ENCODE measurements at places on chromosomes 4 and X.

GRCh38 chr4:103012551-103012950, 7.0 kb downstream of the SLC9B1 start:
- no peak for DNase-seq

DNA sequence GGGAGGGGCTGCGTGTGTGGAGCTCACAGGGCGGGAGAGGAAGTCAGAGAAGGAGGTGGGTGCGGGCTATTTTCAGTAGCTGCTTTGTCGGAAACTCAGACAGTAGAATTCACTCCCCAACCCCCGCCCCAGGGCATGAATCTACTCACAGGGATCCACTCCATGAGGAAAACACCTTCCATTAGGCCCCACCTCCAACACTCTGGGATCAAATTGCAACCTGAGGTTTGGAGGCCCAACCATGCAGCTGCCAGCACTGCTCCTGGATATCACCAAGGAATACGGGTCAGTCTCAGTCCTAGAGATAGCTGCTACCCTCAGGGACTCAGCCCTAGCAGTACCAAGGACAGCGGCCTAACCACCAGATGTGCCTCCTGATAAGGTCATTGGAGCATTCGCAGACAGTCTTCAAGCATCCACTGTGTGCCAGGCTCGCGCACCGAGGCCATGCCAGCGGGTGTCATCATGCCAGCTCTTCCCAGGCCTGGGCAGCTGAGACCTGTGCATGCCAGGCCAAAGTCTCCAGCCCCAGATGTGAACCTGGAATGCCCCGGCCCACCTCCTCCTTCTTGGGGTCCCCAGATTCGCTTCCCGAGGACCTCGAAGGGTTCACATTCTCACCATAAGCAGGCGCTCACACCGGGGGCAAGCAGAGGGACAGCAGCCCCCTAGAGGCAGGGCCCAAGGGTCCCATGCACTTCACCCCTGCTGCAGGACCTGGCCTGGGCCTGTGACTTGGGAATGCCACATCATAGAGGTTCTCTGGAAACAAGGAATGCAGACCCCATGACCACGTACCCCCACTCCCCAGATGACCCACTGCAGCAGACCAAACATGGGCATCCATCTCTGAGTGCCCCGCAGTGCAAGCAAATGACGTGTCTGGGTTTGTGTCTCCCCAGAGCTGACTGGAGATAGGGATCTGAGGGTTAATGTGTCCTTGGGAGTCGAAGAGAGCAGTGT, 102.3 kb downstream of the ADRA2C start:
- no peak for DNase-seq

DNA sequence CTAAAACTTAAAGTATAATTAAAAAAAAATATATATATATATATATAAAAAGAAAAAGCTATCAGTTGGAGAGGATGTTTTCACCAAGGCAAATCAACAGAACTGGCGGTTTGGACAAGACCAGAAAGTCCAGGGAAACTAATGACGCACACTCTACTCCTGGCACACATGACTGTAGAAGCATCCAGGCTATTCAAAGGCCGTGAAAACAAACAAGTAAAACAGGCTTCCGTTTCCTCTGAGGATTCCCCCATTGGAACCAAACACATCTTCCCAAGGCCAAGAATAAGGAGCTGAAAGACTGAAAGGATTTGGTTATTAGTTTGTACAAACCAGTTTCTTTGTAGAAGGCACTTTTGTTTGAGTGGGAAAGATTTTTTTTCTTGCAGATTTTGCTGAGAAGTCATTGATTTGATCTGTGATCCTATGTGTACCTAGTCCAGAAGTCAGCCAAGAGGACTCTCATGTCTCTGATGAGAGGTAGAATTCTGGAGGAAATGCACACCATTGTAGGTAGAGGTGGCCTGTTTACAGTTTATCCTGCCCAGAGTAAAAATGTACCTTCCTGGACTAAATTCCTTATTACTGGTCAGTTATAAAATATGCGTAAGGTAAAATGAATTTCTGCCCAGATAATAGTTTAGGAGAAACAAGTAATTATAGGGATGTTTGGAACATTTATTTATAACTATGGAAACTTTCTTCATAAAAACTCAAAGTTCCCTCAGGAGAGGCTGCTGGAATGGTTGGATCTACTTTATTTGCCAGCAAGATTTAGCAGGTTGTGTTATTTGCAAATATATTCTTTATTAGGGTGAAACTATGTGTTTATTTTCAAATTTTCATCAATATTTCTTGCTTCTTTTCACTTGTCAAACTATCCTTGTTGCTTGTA, 66.5 kb downstream of the DMP1 start:
- no peak for DNase-seq

DNA sequence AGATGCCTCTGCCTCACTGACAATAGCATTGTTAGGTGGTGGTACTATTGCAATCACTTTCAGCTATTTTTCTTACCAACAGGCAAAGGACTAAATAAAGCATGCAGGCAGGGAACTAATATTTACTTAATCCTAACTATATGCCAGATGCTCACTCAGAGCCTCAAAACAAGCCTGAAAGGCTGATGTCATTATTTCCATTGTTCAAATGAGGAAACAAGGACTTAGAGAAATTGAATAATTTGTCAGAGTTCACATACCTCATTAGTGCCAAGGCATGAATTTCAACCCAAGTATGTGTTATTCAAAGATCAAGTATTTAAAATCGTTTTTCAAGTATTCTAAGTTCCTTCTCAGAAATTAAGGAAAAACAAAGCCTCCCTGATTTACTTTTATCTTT, 374.9 kb upstream of the TECRL start:
- DNase-seq = no peak

- DNase-seq = no peak
Observed at GRCh38 chr4:7108046-7108625, 40.3 kb upstream of the GRPEL1 start.

GRCh38 chr4:90137555-90137954, 10.4 kb downstream of the CCSER1 start:
- no peak for DNase-seq

GRCh38 chrX:21656587-21657317, 1.4 kb downstream of the KLHL34 start:
- no peak for DNase-seq

GRCh38 chr4:121154103-121154515, 10.0 kb downstream of the TNIP3 start:
- no peak for DNase-seq

GRCh38 chrX:127782904-127783303, 269.3 kb downstream of the ACTRT1 start:
- no peak for DNase-seq

GRCh38 chr4:56619816-56620215, 61.3 kb downstream of the HOPX start:
- no peak for DNase-seq

GRCh38 chr4:128768373-128768996, 41.0 kb upstream of the JADE1 start:
- no peak for DNase-seq

- DNase-seq = no peak
Observed at GRCh38 chr4:165464376-165464775, 85.6 kb downstream of the CPE start.

DNA sequence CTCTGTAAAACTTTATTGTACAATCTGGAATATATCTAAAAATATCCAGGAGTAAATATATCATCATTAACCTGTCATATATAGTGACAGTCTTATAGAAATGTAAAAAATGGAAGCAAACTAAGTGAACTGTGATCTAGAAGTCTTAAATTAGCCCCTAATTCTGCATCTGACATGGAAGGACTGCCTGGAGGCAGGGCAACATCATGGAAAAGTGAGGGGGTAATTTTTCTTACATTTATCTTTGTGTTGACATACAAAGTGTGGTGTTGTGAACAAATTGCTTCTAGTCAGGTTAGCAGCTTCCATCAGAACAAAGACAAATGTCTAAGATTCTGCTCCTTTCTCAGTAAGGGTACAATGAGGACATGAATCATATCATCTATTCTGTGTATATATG, 186.3 kb downstream of the C4orf33 start:
- DNase-seq = no peak

GRCh38 chr4:33184657-33185290, 2464.6 kb downstream of the PCDH7 start:
- DNase-seq = no peak

DNA sequence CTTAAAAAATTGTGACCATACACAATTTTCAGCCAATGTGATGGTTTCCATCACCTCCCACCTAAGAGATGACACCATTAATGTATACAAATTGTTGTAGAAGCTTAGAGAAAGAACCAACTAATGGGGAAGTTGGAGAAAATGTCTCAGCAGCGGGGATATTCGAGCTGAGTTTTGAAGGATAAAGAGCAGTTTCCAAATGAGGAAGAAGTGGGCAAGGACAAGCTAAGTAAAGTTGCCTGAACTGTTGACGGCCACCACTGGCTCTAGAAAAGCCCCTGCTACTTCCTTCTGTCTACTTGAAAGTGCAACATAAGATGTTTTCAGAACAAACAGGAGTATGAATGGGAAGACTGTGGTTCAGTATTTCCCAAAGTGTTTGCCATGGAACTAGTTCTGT, 92.0 kb downstream of the CHRNA9 start:
- no peak for DNase-seq

GRCh38 chr4:9592010-9592409, 147.8 kb downstream of the DEFB131A start:
- no peak for DNase-seq

GRCh38 chr4:89314291-89314690, 6.7 kb upstream of the GPRIN3 start:
- DNase-seq = no peak

DNA sequence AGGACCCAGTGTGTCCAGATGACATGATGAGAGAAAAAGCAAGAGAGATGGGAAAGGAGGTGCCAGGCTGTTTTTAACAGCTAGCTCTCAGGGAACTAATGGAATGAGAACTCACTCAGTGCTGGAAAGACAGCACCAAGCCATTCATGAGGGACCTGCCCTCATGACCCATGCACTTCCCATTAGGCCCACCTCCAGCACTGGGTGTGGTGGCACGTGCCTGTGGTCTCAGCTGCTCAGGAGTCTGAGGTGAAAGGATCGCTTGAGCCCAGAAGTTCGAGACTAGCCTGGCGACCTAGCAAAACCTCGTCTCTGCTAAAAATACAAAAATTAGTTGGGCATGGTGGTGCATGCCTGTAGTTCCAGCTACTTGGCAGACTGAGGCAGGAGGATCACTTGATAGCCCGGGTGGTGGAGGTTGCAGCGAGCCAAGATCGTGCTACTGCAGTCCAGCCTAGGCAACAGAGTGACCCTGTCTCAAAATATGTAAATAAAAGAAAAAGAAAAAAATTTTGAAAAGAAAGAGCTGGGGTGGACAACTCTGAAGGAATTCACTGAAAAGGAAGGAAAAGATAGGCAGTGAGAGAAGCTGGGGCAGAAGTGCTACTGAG, 50.9 kb downstream of the FAM193A start:
- DNase-seq = no peak

DNA sequence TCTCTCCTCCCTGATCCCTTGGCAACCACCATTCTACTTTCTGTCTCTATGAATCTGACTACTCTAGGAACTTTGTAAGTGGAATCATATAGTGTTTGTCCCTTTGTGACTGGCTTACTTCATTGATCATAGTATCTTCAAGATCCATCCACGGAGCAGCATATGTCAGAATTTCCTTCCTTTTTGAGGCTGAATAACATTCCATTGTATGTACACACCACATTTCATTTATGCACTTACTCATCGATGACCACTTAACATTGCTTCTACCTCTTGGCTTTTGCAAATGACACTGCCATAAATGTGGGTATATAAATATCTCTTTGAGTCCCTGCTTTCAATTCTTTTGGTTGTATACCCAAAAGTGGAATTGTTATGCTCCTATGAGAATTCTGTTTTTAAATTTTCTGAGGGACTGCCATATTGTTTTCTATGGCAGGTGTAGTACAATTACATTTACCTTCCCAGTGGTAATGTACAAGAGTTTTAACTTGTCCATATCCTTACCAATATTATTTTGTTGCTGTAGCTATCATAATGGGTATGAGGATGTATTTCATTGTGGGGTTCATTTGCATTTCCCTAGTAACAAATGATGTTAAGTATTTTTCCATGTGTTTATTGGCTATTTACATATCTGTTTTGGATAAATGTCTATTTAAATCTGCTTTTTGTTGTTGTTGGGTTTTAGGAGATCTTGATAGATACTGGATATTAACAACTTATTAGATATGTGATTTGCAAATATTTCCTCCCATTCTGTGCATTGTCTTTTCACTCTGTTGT, 466.1 kb downstream of the C4orf33 start:
- no peak for DNase-seq

DNA sequence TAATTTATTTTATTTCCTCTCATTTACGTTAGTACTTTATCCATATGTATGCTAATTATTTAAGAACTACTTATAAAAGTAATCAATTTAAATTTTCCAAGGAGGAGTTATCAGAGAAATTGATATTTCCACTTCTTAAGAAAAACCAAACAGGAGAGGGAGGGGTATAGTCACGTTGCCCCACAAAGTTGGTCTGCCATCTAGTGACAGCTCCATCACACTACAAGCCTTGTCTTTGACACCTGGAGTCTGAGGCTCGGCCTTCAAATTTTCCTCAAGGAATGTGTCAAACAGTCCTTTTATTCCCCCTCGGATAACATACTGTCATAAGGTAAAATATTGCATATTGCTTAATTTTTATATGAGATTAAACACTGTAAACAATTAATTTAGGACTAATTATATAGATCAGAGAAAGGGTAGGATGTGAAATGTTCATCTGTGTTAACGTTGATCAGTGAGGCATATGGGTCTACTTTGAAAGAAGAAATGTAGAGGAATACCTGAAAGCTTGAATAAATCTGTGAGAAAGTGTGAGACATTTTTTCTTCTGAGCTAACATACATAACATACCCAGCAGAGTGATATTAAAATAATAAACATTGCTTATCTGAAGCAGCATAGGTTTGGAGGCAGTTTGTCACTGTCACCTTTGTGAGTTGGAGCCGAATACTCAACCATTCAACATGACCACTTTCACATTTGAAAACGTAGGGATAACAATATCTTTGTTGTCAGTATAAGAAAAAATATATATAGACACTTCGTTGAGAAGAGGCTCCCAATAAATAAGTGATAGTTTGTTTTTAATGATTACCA, 114.4 kb downstream of the GLRA3 start:
- no peak for DNase-seq

Data from hippocampal formation (tissue), 2 donors.